Muscle of arm (tissue), 14 donors: ENCODE measurements at places on chromosomes 13 and 19. TPM values are rescaled to one million over a fixed set of nuclear protein-coding genes. Genes with fewer than 3 reads are reported as not detected.

GRCh38 chr13:109644069-109644750 is 142.2 kb downstream of the IRS2 start:
- DNase-seq: no peak

- no peak for DNase-seq
These were observed 16.8 kb downstream of the TEX29 start for GRCh38 chr13:111337206-111337605.

DNA sequence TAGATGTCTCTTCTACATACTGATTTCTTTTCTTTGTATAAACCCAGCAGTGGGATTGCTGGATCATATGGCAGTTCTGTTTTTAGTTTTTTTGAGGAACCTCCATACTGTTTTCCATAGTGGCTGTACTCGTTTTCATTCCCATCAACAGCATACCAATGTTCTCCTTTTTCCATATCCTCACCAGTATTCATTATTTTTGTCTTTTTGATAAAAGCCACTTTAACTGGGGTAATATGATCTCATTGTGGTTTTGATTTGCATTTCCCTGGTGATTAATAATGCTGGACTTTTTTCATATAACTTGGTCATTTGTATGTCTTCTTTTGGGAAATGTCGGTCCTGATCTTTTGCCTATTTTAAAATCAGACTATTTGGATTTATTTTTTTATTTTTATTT is 108.5 kb downstream of the PAN3 start:
- no peak for DNase-seq

DNA sequence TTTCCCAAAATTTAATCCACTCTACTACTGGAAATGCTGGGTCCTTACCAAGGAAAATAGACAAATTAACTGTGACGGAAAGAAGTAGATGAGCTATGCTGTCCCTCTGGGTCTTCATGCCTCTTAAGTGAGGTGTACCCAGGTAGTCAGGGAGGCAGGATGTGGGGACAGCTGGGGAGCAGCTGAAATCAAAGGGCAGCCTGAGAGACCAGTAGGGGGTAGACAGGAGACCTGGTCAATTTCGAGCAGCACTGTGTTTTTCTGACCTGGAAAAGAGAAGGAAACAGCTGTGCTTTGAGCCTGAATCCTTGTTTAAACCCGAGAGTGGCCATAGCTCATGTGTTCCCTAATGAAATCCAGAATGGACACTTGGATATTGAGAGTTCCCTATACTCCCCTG is 587.3 kb downstream of the EFNB2 start:
- DNase-seq: no peak

The CCL25 gene
- polyA plus RNA-seq: 0.23 TPM

DNA sequence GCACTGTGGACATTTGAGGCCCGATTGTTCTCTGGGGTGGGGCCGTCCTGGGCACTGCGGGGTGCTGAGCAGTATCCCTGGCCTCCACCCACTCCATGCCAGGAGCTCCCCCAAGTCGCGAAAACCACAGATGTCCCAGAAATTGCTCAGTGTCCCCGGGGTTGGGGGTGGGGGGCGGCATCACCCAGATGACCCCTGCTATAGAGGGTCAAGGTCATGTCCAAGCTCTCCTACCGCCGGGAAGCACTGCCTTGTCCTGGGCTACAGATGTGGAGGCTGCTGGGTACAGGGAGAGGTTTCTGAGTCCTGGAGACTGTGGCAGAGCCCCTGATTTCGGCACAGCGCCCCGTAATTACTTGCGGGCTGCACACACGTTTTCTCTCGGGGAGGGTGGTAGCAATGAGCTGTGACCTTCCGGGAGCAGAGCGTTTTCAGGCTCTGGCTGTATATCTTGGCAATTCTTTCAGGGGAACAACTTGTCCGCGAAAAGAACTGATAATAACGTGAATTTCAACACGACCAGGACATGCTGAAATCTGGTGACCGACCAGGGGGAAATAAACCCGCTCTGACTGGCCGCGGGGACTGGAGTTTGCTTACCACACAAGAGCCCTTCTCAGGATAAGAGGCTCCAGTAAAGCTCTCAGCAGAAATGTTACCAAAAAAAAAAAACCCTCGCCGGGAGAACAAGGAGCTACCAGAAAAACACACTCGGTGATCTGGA is 68.1 kb downstream of the GNG7 start:
- DNase-seq: no peak

DNA sequence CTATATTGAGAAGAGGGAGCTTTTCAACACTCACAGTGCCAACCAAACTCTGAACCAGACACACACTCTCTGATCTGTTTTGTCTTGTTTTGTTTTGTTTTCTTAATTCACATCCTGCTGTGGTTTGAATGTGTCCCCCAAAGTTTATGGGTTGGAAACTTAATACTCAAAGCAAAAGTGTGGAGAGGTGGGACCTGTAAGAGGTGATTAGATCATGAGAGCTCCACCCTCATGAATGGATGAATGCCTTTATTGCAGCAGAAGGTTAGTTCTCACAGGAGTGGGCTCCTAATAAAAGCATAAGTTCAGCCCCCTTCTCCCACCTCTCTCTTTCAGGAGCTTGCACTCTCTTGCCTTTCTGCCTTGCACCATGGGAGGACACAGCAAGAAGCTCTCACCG is 957.1 kb downstream of the PCDH9 start:
- no peak for DNase-seq

- DNase-seq: no peak
These were observed 14.0 kb upstream of the TMPRSS9 start for GRCh38 chr19:2345794-2346663.

The ZNF493 gene
- polyA plus RNA-seq: 24.2 TPM

GRCh38 chr13:48403151-48403631 is 9.7 kb downstream of the LPAR6 start:
- no peak for DNase-seq

- DNase-seq: no peak
These were observed 498.6 kb downstream of the EFNB2 start for GRCh38 chr13:106036870-106037269.

The NRTN gene
- not detected for polyA plus RNA-seq

The THSD8 gene
- 4.4 TPM for polyA plus RNA-seq

The ITGBL1 gene
- 2.3 TPM for polyA plus RNA-seq

DNA sequence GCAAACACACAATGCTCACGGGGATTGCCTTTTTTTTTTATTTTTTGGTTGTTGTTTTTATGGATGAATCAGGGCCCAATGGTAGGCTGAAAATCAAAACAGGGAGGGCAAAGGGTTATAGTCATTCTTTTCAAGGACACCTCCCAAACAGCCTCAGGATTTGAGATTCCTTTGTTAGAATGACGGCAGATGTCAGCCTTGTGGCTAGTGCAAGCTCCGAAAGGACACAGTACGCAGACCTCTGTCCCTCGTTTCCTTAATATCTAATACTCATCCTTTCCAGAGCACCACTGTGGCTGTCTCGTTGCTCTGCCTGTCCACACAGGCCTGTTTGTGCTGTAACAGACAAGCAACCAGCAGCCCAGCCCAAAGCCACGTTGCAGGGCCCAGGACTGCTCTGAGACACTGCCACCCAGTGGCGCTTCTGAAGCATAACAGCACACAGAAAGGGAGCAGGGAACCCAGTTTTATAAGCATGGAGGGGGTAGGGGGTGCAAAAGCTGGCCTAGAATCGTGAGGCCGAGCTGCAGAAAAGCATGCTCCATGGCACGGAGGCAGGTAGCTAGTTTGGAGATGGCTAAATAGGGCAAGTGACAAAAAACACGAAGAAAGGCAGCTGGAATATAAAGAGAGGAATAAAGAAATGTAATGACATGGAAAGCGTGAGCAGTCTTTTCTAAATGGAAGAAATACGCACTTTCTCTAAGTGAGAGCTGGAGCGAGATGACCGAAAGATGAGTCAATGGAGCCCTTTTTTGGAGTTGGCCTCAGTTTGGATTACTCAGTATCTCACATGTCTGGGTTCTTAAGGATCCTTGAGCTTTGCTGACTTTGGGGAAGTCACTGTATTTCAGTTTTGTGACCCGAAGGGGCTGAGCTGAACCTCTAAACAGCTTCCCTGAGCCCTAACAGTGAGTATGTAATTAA is 40.7 kb upstream of the MEDAG start:
- DNase-seq: peak; percentile 93

DNA sequence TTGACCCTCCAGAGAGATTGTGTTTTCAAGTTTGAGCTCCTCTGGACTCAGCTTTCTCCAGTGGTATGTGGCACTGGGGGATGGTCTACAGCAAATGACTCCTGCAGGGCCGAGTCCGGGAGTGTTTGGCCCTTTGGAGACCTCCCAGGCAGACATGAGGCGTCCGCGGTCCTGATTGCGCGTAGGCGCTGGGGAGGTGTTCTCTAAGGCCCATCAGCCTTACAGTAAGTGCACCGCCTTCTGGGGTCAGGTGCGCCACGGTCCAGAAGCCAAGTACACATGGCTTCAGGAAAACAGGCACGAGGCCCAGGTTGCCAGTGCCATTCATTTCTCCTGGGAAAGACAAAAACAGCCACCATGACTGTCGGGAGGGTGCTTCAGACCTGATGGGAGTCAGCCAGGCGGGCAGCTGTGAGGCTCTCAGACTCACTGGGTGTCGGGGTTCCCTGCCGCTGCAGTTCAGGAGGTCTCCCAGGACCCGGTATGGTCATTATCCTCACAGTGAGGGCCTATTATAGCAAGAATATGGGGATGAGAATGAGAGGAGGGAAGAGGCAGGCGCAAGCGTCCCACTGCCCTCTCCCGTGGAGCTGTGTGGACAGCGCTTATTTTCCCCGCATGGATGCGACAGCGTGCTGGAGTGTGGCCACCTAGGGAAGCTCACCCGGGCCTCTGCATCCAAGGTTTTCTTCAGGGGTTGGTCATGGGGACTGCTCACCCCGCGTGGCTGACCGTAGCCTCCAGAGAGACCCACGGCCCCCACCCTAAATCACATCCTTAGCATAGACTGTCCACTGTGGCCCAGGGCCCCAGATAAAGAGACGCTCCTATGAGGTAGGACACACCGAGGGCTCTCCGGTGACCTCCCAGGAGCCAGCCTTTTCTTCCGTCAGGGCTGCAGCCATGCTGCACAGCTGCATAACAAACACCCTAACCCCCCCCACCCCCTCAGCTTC is 21.8 kb downstream of the CCDC8 start:
- no peak for DNase-seq

The DKKL1 gene
- polyA plus RNA-seq: 2.5 TPM

The WDR87 gene
- polyA plus RNA-seq: 0.24 TPM

- peak; percentile 31 for DNase-seq
These were observed 7.5 kb upstream of the B3GLCT start for GRCh38 chr13:31192306-31192705.

DNA sequence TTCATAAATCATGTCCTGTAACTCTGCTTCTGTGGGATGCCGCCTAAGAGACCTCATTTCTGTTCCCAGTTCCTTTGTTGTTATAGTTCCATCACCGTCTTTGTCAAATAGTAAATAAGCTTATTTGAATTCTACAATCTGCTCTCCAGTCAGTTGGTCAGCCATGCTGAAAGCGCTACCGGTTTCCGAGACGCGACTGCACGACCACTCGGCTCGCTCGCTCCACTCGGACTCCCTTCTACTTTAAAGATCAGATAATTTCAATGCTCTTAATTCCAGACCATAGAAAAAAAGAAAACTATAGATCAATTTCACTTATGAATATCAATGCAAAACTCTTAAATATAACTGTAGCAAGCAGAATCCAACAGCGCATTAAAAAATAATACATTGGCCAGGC is 64.2 kb upstream of the STK24 start:
- no peak for DNase-seq

- DNase-seq: no peak
These were observed 4.3 kb upstream of the RLN3 start for GRCh38 chr19:14023404-14024235.

- DNase-seq: no peak
These were observed 338.4 kb downstream of the FOXO1 start for GRCh38 chr13:40328091-40328490.

GRCh38 chr13:45833242-45833641 is 18.3 kb downstream of the SIAH3 start:
- DNase-seq: no peak

The SSBP4 gene
- polyA plus RNA-seq: 97.9 TPM

DNA sequence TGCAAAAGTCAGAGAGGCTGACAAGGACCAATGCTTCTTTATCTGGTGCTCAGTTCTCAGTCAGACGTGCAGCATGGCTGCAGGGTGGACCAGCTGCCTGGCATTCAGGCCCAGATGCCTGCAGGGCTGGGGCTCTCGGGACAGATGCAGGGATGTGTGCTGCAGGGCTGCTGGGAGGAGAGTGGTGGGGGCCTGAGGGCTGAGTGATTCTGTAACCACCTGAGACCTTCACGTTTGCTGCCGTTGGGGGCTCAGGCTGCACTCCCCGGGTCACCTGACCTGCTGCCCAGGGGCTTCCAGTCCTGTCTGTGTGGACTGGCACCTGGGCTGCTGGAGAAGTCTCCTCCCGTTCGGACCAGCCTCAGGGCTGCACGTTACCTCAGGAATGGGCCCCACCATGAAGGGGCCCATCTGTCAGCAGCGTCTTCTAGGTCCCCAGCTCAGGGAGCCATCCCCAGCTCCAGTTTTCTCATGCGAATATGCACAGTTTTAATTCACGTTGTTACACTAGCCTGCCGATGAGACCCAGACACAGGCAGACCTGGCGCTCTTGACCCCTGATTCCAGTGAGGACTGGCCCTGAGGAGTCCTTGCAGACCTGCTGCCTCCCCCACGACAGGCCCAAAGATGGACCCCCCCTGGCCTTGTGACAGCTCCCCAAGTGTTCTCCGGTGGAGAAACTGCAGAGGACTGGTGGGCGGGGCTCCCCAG is 16.9 kb downstream of the KCTD15 start:
- no peak for DNase-seq

DNA sequence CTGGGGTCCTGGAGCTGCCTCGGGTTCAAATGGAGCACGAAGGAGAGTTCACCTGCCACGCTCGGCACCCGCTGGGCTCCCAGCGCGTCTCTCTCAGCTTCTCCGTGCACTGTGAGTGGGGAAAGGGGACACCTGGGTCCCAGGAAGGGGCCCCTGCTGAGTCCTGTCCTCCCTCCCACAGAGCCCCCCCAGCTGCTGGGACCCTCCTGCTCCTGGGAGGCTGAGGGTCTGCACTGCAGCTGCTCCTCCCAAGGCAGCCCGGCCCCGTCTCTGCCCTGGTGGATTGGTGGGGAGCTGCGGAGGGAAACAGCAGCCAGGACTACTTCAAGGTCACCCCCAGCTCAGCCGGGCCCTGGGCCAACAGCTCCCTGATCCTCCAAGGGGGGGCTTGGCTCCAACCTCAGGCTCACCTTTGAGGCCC is 11.0 kb upstream of the SIGLEC11 start:
- DNase-seq: no peak

The CFAP97D2 gene
- polyA plus RNA-seq: not detected

GRCh38 chr13:31793246-31793645 is 53.9 kb downstream of the RXFP2 start:
- DNase-seq: no peak

DNA sequence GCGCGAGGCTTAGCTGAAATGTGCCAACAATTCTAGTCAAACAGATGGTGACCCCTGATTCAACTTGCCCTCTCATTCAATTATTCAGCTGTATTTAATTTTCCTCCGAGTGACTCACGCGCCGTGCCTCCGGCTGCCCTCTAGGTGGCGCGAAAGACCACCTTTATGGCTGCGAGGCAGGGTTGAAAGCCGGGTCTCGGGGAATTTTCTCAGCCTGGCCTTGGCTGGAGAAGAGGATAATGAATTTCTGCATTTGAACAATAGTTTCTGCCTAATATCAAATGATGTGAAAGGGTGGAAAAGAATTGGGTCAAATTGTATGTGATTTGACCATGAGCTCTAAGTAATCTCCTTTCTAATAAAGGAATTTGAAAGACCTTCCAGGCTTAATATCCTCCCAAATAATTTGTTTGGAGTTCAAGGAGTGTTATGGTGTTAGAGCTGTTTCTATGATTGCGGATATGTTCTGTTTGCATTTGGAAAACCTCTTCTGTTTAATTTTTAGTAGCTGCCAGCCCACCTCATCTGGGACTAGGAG is 310.9 kb downstream of the ZNF536 start:
- peak; percentile 93 for DNase-seq

The OR7D2 gene
- not detected for polyA plus RNA-seq
